ENCODE measurements at places on chromosomes 11 and 22. TPM values are rescaled to one million over a fixed set of nuclear protein-coding genes. Genes with fewer than 3 reads are reported as not detected.

PARVG gene
- 14.8 TPM for total RNA-seq

HTR3B gene
- total RNA-seq = not detected

NAV2 gene
- 39.0 TPM for total RNA-seq

PHF5A gene
- 31.9 TPM for total RNA-seq

MS4A6A gene
- total RNA-seq = 115 TPM

NCAPH2 gene
- 34.8 TPM for total RNA-seq

OR51B4 gene
- not detected for total RNA-seq

SLC22A6 gene
- total RNA-seq = not detected

DNA sequence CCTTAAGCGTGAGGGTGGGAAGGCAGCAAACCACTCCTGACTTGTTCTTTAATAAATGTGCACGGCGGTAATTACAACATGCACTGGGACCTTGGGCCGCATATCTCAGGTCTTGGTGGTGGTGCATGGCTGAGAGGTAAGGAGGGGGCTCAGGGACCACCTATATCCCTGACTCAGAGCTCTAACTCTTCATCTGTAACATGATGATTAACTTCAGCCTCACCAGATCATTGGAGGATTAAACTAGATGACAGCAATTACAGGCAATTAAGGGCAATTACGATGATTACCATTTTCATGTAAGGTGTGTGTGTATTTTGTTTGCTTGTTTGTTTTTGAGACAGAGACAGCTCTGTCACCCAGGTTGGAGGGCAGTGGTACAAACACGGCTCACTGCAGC, 45.0 kb downstream of the FBLN1 start:
- no peak for DNase-seq

DNA sequence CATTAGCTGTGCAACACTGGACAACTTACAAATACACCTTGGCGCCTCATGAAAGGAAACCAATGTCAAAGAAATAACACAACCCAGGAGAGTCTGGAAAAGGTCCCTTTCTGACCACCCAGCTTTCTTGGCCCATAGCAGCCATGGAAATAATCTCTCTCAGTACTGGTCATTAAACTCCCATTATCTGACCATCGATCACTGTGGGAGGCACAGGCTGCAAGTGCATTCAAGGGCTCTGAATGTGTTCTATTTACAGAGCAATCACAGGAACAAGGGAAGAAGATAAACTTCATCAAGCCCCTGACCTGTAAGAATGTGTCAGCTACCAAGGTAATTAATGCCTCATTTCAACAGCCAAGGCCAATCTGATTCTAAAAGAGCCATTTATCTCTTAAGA, 40.1 kb downstream of the CTSC start:
- no peak for DNase-seq

GRCh38 chr22:20191000-20191515, 40.2 kb upstream of the CCDC188 start:
- no peak for DNase-seq

DNA sequence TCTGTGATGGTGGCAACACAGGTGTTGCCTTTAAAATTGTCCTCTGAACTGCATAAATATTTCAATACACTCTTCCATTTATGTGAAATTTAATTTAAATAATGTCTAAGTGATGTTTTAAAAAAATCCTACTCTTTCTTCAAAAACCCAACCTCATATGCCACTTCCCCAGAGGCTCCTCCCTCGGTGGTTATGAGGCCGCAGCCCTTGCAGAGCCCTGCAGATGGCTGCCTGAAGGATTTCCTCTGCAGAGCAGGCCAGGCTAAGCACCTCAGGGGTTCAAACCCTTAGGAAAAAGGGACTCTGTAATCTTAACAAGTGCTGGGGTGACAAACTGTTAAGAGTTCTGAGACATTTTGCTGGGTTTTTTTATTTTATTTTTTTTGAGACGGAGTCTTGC, 25.2 kb downstream of the MORC2 start:
- DNase-seq = no peak

DNA sequence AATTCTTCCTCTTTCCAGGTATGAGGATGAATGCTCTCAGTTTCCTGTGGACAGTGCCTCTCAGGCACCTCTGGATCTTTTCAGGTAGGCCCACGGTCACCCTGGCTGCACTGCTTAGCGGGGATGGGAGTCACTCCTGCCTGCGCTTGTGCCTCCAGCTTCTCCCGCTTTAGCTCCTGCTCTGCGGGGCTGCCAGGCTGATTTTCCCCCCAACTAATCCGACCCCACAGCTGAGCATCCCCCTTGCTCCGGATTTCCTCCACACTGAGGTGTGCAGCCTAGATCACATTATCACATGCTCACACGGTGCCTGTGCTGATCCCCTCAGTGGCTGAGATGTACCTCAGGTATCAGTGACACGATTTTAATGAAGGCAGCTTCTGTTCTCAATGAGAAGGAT, 879.1 kb downstream of the OPCML start:
- DNase-seq = no peak

- DNase-seq = peak; percentile 48
Measured at GRCh38 chr11:1206391-1207271, 16.2 kb upstream of the MUC5B start.

DNA sequence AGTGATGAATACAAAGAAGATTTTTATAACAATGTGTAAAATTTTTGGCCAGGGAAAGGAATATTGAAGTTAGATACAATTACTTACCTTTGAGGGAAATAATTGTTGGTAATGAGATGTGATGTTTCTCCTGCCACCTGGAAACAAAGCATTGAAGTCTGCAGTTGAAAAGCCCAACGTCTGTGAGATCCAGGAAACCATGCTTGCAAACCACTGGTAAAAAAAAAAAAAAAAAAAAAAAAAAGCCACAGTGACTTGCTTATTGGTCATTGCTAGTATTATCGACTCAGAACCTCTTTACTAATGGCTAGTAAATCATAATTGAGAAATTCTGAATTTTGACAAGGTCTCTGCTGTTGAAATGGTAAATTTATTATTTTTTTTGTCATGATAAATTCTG, 5.3 kb downstream of the BIRC3 start:
- DNase-seq = no peak

- DNase-seq = no peak
Measured at GRCh38 chr11:108154591-108154990, 33.2 kb downstream of the ACAT1 start.

DNA sequence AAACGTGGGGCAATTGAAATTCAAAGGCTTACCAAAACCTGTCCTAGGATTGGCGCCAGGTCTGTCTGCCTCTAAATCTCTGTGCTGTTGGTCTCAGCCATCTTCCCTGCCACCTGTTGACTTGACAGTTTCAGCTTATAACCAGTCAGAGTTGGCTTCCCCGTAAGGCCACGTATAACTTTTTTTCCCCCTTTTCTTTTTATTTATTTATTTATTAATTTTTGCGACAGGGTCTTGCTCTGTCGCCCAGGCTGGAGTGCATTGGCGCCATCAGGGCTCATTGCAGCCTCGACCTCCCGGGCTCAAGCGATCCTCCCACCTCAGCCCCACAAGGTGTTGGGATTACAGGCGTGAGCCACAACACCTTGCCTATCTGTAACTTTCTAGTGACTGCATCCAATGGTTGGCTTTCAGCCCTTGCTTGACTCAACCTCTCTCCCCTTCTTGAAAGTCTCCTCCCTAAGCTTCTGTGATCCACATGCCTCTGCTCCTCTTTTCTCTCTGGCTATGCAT, 1.4 kb upstream of the SYVN1 start:
- no peak for DNase-seq

DNA sequence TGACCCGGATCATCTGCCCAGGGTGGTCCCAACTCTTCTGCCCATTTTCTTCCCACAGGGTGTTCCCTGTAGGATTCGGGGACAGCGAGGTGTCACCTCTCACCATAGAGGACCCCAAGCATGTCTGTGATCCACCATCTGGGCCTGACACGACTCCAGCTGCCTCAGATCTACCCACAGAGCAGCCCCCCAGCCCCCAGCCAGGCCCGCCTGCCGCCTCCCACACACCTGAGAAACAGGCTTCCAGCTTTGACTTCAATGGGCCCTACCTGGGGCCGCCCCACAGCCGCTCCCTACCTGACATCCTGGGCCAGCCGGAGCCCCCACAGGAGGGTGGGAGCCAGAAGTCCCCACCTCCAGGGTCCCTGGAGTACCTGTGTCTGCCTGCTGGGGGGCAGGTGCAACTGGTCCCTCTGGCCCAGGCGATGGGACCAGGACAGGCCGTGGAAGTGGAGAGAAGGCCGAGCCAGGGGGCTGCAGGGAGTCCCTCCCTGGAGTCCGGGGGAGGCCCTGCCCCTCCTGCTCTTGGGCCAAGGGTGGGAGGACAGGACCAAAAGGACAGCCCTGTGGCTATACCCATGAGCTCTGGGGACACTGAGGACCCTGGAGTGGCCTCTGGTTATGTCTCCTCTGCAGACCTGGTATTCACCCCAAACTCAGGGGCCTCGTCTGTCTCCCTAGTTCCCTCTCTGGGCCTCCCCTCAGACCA, 24.0 kb downstream of the CSF2RB start:
- no peak for DNase-seq

- no peak for DNase-seq
Measured at GRCh38 chr22:17472932-17473331, 90.4 kb upstream of the SLC25A18 start.

DNA sequence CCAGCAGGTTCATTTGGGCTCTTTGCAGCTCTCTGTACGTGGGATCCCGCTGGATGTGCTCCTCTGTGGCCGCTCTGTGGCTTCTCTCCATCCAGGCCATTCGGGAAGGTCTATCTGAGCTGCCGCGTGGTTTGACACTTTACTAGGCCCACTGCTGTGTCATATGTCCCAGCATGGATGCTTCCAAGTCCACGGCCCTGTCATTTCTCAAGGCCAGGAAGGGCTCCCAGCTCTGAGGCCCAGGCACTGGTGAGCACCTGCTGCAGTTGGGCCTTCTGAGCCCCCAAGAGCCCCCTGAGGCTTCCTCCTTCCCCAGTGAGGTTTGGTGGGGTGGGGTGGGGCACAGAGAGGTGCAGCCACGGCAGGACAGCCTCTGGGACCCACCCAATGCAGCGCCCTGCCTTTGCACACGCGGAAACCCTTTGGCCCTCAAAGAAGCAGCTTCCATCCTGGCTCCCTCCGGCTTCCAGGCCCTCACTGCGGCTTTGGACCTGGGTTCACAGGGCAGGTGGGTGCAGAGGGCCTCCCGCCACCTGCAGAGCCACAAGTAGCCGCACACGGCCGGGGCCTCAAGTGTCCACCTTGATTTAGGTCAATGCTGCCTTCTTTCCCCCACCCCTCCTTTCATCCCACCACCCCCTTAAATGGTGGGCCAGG, 44.5 kb upstream of the FGF3 start:
- DNase-seq = no peak

- DNase-seq = no peak
Measured at GRCh38 chr11:1744137-1744886, 6.1 kb downstream of the IFITM10 start.

DNA sequence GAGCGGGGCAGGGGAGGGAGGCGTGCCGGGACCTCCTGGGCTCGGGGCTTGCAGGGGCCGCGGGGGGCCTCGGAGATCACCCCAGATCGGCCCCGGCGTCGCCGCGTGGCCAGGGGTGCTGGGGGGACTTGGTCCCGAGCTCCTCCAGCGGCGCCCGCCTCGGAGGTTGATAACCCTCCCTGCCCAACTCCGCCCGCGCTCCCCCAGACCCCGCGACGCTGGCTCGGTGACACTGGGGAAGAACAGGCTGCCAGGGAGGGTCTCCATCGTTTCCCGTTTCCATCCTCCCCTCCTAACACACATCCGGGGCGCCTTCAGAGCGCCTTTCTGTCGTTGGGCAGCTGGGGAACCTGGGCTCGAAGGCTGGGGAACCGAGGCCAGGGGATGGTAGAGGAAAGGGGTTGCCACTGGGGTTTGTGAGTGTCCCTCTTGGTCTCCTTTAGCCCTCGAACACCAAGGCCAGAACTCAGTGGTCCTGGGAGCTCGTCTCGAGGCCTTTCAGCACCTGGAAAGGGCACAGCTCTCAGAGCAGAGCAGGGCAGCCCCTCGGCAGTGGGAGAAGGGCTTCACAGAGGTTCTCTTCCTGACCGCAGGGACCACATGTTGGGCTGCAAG, 431 bp downstream of the SLC37A2 start:
- peak; percentile 59 for DNase-seq

GRCh38 chr11:114683007-114683406, 4.7 kb downstream of the NXPE2 start:
- DNase-seq = no peak

GRCh38 chr11:77819921-77820564, 479 bp downstream of the RSF1 start:
- DNase-seq = peak; percentile 77

DNA sequence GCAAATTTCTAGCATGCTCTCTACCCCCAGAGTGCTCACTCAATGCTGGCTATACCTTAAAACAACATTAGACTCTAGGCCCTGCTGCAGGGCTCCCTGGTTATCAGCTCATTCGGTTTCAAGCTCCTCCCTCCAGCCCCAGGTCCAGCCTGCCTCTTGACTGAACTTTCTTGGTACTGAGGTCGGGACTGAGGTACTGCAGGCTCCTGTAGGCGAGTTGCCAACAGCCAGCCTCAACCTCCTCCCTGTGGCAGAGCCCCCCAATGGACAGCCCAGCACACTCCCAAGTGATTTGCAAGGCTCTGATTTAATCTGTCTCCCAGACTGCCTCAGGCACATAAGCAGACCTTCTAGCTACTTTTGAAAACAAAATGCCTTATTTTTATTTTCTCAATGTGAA, 73.6 kb upstream of the EIF3M start:
- no peak for DNase-seq

- no peak for DNase-seq
Measured at GRCh38 chr11:62479631-62480201, 60.9 kb downstream of the SCGB1A1 start.

DNA sequence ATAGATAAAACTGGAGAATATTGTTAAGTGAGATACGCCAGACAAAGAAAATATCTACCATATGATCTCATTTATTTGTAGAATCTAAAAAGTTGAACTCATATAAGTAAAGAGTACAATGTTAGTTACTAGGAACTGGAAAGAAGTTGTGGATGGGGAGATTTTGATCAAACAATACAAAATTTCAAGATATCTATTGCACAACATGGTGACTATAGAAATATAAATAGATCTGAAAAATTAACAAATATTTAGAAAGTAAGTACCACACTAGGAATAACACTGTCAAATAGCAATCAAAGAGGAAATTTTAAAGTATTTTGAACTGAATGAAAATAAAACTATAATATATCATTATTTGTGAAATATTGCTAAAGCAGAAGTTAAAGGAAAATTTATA, 437.2 kb downstream of the AASDHPPT start:
- DNase-seq = no peak

GRCh38 chr22:50292643-50293440, 14.6 kb downstream of the PLXNB2 start:
- no peak for DNase-seq

- no peak for DNase-seq
Measured at GRCh38 chr22:33467620-33468095, 409.5 kb upstream of the SYN3 start.

DNA sequence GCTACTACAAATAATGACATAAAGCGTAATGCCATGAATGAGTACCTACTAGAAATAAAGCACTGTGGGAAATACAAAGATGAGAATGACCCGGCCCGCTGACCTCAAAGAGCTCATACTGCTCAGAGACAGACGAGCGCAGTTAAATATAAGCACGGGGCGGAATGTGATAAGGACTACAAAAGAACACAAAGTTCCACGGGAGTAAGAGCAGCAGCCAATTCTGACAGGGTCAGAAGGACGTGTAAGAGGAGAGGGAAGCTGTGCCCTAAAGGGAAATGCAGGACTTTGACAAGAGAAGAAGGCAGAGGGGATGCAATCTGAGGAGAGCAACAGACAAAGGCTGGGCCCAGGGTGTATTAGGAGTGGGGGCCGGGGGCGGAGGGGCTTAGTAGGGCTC, 314.6 kb downstream of the LARGE1 start:
- no peak for DNase-seq

- no peak for DNase-seq
Measured at GRCh38 chr22:17705546-17705945, 67.0 kb downstream of the BCL2L13 start.
